ENCODE measurements at places on chromosomes 5 and 9.

- DNase-seq = no peak
These were observed 21.2 kb upstream of the CCL28 start for GRCh38 chr5:43433382-43433781.

GRCh38 chr9:130782886-130783530, 52.0 kb upstream of the ABL1 start:
- no peak for DNase-seq

DNA sequence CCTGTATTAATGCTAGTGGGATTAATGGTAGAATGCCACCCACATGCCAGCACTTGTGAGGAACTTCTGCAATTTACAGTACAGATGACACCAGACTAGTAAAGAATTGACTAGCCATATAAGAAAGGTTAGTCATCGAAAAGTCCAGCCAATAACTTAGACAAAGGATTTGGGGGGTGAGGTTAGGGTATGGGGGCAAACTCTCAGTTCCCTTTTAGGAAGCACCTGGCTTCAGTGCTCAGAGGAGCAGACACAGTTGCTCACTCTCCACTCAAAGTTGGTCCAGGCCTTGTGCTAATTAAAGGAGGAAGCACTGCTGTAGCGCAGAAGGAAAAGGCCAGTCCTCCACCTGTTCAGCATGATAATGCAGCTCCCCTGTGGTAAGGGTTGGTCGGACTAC, 25.2 kb downstream of the TGFBR1 start:
- no peak for DNase-seq

- no peak for DNase-seq
These were observed 81.7 kb downstream of the DCP2 start for GRCh38 chr5:113058269-113058668.

DNA sequence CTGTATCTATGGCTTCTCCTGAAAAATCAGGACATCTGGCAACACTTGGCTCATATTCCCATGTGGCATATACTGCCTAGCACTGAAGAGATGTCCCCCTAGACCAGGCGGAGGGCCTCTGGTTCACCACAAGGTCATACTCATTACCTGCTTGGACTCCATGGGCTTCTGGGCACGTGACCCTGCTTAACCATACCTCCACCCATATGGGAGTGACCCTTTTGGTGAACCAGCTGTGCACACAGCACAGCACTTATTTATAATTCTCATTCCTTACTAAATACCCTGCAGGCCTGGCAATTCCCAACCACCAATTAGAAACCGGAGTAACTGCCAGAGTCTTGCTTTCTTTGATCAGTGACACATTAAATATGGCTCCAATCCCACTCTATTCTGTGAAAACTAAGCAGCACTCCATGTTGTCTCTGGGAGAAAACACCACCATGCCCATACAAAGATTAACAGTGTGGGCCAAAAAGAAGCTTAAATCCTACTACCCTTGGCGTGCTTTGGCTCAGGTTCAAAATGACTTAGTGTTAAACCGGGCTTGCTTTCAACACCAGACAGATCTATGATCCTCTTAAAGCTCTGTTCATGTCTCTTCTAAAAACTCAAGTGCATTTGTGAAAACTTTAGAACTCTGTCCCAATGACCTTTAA, 57.7 kb downstream of the MTMR12 start:
- no peak for DNase-seq

- no peak for DNase-seq
These were observed 126.7 kb downstream of the OLFM1 start for GRCh38 chr9:135214054-135214640.

DNA sequence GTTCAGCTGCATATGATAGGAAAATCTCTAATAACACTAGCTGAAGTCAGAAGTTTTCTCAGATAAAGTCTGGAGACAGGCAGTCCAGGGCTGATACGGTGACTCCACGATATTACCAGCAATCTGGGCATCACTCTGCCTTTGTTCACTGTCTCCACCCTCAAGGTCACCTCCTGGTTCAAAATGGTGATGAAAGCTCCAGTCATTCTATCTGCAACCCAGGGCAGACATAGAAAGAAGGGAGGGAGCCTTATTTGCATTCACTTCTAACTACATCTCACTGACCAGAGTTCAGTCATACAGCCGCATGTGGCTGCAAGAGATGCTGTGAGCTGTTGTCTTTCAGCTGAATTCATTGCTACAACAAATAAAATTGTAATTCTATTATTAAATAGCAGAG, 22.4 kb upstream of the GPR151 start:
- no peak for DNase-seq

GRCh38 chr9:8895106-8895860, 1095.7 kb upstream of the DMAC1 start:
- no peak for DNase-seq

DNA sequence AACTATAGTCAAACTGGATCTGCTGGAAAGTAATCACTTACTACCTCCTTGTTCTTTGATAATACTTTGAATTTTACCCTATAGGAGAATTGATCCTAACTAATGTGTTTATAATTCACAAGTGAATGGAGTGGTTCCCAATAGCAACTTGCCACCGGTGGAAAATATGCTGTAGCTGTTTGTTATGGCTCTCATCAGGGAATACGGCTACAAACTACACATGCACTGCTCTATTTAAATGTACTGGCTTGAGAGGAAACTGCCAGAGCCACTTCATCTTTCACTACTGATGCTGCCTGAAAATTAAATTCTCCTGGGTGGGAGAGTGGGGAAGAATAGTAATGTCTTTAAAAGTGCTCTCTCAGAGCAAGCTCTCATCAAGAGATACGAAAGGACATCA, 448.5 kb upstream of the GRAMD2B start:
- no peak for DNase-seq

- no peak for DNase-seq
These were observed 2.4 kb downstream of the KIF2A start for GRCh38 chr5:62308439-62308838.

DNA sequence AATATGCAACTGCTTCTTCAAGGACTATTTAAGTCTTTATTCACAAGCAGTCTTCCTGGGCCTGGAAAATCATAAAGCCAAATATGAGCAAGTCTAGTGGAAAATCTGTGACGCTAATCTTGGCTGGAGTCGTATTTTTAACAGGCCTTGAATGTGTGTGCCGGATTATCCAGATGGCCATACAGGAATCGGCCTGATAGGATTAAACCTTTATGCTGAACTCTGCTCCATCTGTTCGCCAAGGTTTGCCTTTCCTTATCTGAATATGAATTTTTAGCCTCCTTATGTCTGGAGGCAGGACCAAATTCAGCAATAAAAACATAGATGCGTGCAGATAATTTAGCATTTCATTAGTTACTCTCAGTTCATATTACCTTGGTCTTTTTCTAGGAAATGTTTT, 294.5 kb downstream of the EBF1 start:
- DNase-seq = no peak

DNA sequence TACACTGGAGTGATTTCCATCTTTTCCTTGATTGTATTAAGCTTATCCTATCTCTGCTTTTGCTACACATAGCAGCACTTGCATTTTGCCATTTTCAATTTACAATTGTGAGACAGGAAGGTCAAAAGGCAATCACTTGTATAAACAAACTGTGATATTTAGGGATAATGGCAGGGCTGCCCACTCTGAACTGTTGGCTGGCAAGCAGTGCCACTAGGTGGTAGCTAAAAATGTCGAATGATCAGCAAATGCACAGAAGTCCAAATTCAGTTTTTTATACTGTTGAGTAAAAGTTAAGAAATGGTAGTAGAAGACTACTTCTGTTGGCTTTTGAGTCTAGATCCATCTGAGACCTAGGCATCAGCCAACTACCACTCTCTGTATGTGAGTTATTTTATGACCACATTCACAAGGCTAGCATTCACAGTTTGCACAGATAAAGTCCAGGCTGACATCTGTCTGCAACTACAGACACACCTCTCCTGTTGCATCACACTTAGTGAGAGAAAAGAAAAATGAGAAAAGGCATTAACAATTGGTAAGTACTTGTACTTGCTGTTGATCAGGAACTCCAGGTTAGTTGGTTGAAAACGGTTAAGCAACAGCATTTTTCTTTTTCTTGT, 108.8 kb upstream of the ASTN2 start:
- DNase-seq = no peak

DNA sequence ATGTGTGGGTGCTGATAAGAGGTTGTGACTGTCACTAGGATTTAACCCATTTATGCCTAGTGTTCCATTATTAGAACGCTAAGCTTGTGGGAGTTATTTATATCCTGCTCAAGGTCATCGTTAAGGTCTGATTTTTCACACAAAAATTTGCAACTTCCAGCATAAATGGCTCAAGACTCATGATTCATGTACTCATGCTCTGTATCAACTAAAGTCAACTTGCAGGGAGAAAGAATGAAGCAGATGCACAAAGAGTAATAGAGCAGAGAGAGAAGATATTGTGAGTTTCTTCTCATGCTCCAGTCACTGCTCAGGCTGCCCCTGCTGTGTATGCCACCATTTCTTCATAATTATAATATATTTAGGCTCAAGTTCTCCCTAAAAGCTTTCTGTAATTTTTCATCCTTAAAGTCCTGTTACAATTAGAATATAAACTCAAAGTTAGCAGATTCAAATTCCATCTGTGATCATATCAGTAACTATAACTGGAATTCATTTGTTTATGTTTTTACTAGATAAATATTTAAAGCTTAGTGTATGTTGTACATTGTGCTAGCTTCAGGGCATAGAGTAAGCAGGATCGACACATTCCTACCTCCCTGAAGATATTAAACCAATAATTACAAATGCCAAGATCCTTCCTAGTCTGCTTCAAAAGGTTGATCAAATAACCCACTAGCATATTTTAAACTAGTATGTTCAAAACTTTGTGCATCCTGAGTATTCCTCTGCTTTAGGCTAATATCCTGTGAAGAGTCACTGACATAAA, 136.7 kb downstream of the NUDT12 start:
- no peak for DNase-seq

- no peak for DNase-seq
These were observed 155.1 kb downstream of the BNC2 start for GRCh38 chr9:16715404-16715803.

DNA sequence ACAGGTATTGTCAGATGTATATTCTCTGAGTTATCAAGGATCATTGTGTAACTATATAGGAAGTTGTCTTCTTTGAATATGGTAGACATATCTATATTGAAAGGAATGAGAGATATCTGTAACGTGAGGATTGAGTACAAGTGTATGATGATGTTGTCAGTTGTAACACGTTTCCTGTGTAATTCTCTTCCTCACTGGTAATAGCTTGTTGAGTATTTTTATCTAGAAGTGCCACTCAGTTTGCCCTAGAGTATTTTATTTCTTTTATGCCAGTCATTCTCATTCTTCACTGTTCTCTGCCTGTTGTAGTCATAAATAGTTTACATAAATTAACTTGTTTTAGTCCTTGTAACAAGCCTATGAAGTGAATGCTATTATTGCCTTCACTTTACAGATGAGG, 172.1 kb downstream of the BAAT start:
- DNase-seq = no peak

DNA sequence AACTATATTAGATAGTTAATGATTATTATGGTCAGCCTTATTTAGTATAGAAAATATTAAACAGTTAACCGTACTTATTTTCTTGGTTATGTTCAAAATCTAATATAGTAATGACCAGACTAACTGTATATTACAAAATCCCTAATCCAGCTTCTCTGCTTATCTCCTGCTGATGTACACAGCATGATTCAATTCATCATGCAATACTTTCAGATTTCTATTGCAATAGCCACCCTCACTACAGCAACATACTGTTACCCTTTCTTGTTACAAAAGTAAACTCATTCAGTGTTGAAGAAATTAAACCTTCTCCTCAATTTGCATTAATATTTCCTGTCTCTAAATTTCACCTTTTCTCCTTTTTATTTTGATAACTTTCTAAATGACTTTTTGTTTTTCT, 1375.0 kb upstream of the NUDT12 start:
- no peak for DNase-seq

- no peak for DNase-seq
These were observed 29.0 kb downstream of the TXNDC8 start for GRCh38 chr9:110308633-110309038.

All from HFF-Myc (cell line).